ENCODE measurements at places on chromosomes 1 and 21. TPM values are rescaled to one million over a fixed set of nuclear protein-coding genes. Genes with fewer than 3 reads are reported as not detected.

DNA sequence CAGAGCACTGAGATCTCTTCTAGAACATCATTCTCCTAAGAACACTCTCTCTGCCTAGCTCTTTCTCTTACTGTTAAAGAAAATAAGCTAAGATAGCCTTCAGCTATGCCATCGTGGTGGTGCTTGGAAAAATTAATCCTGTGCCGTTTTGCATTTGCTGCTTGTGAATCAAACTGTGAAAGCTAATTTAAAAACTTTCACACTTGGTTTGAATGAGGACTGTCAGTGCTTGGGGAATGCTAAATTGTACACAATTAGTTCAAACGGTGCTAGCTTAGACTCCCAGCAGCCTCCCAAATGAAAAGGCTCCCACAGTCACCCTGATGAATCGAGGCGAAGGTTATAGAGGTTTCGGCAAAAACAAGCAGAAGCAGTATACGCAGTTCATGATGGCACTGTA lies 79.6 kb downstream of the DAB1 start:
- H3K4me3 ChIP-seq, result no peak overlapping the region
- no peaks in the 10 kb centered on the region for H3K36me3 ChIP-seq
- peaks cover 5% of the 10 kb centered on the region for H3K4me1 ChIP-seq
- H3K27me3 ChIP-seq, result no peaks in the 10 kb centered on the region
- no peak overlapping the region for H3K27ac ChIP-seq

- H3K4me3 ChIP-seq, result peak overlapping the region; percentile 74
- H3K27ac ChIP-seq, result peak overlapping the region; percentile 93
- H3K4me1 ChIP-seq, result peaks cover 21% of the 10 kb centered on the region
- no peak for DNase-seq
- no peaks in the 10 kb centered on the region for H3K27me3 ChIP-seq
These were observed 744 bp downstream of the MIER1 start for GRCh38 chr1:66925558-66925910.

DNA sequence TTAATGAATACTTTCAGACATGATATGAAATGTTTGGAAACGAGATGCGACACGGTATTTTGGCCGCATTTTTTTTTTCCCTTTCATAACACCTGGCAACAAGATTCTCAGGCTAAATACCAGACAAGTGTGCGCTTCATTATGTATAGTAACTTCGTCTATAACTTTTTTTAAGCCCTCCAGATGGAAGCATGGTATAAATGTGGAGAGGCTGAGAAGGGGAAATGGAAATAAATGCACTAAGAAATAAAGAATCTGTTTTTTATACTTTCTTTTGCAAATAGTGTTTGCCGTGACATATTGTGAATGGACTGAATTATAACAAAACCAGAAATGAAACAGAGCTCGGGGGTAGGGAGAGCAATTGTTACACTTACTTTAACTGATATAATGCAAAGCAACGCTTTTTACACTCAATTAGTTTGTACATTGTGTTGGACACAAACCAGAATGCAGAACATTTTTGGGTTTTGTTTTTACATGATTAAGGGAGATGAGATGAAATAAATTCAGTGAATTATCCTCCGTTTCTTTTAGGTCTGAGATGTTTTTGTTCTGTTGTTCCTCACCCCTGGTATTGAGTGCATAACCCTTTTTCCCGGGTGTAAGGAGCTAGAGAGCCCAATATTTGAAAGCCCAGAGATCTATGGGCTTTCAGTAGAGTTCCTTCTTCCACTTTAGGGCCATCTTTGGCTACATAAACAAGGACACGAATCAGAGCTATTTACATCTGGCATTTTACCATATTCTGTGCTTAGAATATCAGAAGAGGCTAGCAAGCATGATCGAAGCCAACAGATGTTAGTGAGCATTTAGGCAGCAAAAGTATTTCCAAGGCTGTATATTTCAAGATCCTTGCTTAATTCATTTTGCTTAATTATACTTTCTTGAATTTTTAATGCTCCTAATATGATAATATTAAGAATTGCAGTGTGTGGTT lies 478.0 kb downstream of the CAMTA1 start:
- no peak overlapping the region for H3K27ac ChIP-seq
- H3K4me3 ChIP-seq, result no peak overlapping the region
- H3K36me3 ChIP-seq, result no peaks in the 10 kb centered on the region
- peaks cover 7% of the 10 kb centered on the region for H3K4me1 ChIP-seq
- no peaks in the 10 kb centered on the region for H3K27me3 ChIP-seq
- DNase-seq, result no peak

- H3K36me3 ChIP-seq, result no peaks in the 10 kb centered on the region
- no peak for DNase-seq
- peaks cover 4% of the 10 kb centered on the region for H3K4me1 ChIP-seq
- H3K27ac ChIP-seq, result no peak overlapping the region
These were observed 16.8 kb upstream of the HHAT start for GRCh38 chr1:210311726-210312493.

DNA sequence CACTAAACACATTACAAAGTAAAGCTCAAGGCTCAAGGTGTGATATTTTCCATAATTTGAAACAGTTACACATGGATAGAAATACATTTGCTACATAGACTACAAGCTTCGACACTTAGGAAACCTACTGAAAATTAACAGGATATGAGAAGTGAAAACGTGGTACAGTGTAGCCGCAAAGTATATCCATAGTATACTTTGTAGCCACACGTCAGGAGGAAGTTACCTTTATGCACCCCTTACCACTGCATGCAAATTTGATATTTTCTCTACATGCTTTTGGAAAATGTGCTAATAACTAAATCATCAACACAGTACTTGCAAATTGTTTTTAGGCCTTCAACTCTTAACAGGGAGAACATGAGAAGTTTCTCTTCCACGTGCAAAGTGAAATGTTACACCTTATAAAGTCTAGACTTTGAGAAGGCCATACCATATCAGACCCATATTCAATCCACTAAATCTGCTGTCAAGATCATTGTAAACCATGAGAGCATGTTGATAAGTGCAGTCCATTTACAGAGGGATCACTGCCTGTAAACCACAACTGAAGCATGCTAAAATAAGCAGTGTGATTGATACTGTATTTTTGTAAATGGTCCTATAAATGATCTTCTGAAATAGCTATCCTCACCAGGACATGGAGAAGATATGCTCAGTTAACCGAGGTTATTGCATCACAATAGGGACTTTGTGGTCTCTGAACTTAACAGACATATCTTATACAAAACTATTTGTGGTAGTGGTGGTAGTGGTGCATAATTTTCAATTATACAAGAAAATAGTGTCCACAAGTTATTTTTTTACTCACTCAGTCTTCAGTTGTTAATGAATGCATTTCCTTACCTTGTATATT lies 64.7 kb downstream of the VAV3 start:
- no peak overlapping the region for H3K4me3 ChIP-seq
- H3K4me1 ChIP-seq, result no peaks in the 10 kb centered on the region
- no peak for DNase-seq
- H3K27ac ChIP-seq, result no peak overlapping the region

DNA sequence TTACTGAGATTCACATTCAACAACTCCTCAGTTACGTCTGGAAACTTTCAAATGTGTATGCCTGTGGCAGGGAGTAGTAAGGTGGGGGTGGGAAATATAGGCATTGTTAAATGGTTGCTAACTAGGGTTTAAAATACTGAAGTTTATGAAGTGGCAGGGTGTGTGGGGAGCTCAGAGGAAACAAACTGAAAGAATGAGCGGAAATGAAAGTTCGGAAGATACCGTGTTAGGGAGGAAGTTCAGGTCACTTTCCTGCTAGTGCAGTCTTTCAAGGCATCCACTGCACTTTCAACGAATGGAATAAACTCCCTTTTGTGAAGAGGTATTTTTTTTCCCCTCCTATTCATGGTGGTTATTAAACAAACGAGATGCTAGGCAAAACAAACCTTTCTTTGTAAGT lies 19.7 kb downstream of the SYNJ1 start:
- H3K4me3 ChIP-seq, result no peak overlapping the region
- DNase-seq, result no peak
- H3K4me1 ChIP-seq, result peaks cover 8% of the 10 kb centered on the region
- no peaks in the 10 kb centered on the region for H3K27me3 ChIP-seq
- no peaks in the 10 kb centered on the region for H3K36me3 ChIP-seq

DNA sequence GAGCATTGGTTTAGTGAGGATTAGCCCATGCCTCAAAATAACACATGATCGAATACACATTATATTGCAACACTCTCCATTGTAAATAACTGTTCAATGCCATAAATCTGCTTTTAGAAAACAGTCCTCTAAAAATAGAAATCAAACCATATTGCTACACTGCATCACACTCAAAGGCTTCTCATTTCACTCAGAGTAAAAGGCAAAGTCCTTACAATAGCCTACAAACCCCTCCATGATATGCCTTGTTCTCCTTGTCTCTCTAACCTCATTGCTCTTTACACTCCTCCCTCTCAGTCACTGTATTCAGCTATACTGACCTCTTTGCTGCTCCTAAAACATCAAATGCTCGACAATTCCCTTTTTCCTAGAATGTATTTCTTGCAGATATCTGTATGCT lies 64.2 kb downstream of the CYYR1 start:
- no peak for DNase-seq
- H3K36me3 ChIP-seq, result no peaks in the 10 kb centered on the region
- H3K4me1 ChIP-seq, result no peaks in the 10 kb centered on the region
- no peak overlapping the region for H3K27ac ChIP-seq

- H3K4me1 ChIP-seq, result peaks cover 14% of the 10 kb centered on the region
- peaks cover 73% of the 10 kb centered on the region for H3K27me3 ChIP-seq
- peak; percentile 55 for DNase-seq
- H3K36me3 ChIP-seq, result no peaks in the 10 kb centered on the region
These were observed 30.2 kb upstream of the TRIM17 start for GRCh38 chr1:228446852-228447251.

DNA sequence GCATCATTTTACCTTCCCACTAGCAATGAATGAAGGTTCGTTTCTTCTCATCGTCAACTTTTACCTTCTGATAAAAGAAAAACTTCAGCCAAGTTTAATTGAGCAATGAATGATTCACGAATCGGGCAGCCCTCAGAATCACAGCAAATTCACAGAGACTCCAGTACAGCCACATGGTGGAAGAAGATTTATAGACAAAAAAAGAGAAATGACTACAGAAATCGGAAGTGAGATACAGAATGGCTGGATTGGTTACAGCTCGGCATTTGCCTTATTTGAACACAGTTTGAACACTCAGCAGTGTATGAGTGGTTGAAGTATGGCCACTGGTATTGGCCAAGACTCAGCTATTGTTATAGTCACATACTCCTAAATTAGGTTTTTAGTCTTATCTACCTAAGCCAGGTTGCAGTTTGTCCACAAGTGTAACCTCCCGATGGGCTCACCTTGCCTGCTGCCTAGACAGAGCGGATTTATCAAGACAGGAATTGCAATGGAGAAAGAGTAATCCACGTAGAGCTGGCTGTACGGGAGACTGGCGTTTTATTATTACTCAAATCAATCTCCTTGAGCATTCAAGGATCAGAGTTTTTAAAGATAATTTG lies 15.3 kb downstream of the AK4 start:
- H3K4me1 ChIP-seq, result peaks cover 4% of the 10 kb centered on the region
- no peak overlapping the region for H3K27ac ChIP-seq
- DNase-seq, result no peak

- H3K4me1 ChIP-seq, result peaks cover 9% of the 10 kb centered on the region
- peaks cover 92% of the 10 kb centered on the region for H3K27me3 ChIP-seq
- H3K4me3 ChIP-seq, result peak overlapping the region; percentile 8
- peak; percentile 75 for DNase-seq
- H3K36me3 ChIP-seq, result no peaks in the 10 kb centered on the region
These were observed 2.4 kb downstream of the ALX3 start for GRCh38 chr1:110067893-110068645.

GRCh38 chr1:248873409-248873992 lies 14.6 kb upstream of the ZNF692 start:
- H3K4me3 ChIP-seq, result peak overlapping the region; percentile 72
- no peaks in the 10 kb centered on the region for H3K27me3 ChIP-seq
- no peaks in the 10 kb centered on the region for H3K4me1 ChIP-seq
- peak overlapping the region; percentile 89 for H3K27ac ChIP-seq
- DNase-seq, result peak; percentile 95

- DNase-seq, result no peak
- H3K4me3 ChIP-seq, result no peak overlapping the region
- no peak overlapping the region for H3K27ac ChIP-seq
- H3K36me3 ChIP-seq, result no peaks in the 10 kb centered on the region
- no peaks in the 10 kb centered on the region for H3K4me1 ChIP-seq
These were observed 131.9 kb downstream of the ZNF326 start for GRCh38 chr1:90126834-90127233.

DNA sequence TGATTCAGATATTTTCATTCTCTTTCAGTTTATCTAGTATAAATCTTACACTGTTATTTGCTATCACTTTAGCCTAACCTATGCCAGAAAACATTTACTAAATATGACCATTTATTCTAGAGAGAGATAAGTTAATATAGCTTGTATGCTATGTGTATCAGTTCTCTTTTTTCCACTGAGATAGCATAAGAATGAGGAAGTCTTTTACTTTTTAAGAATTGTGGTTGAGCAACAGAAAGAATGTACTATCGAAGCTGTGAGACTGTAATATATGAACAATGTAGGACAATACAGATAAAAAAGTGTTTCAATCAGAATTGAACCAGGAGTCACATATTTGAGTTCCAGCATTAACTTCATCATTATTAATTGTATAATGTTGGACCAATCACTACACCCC lies 479.9 kb upstream of the PLXNA2 start:
- no peaks in the 10 kb centered on the region for H3K4me1 ChIP-seq
- no peaks in the 10 kb centered on the region for H3K27me3 ChIP-seq
- no peaks in the 10 kb centered on the region for H3K36me3 ChIP-seq
- H3K27ac ChIP-seq, result no peak overlapping the region
- H3K4me3 ChIP-seq, result no peak overlapping the region
- no peak for DNase-seq

- peak overlapping the region; percentile 75 for H3K27ac ChIP-seq
- peaks cover 30% of the 10 kb centered on the region for H3K4me1 ChIP-seq
- peak overlapping the region; percentile 29 for H3K4me3 ChIP-seq
- H3K36me3 ChIP-seq, result no peaks in the 10 kb centered on the region
- peak; percentile 61 for DNase-seq
- peaks cover 15% of the 10 kb centered on the region for H3K27me3 ChIP-seq
These were observed 20.1 kb downstream of the DISP3 start for GRCh38 chr1:11498956-11499594.

GRCh38 chr1:17565461-17566252 lies 26.2 kb downstream of the ARHGEF10L start:
- H3K27me3 ChIP-seq, result no peaks in the 10 kb centered on the region
- peak; percentile 54 for DNase-seq
- peaks cover 37% of the 10 kb centered on the region for H3K4me1 ChIP-seq
- H3K4me3 ChIP-seq, result peak overlapping the region; percentile 25
- no peaks in the 10 kb centered on the region for H3K36me3 ChIP-seq

The LHX8 gene
- not detected for total RNA-seq

The DIO1 gene
- total RNA-seq, result not detected

The FMO5 gene
- 0.28 TPM for total RNA-seq

The CTSS gene
- not detected for total RNA-seq

The OLIG2 gene
- 0.15 TPM for total RNA-seq

The USH2A gene
- 0.04 TPM for total RNA-seq

The TRIM58 gene
- 0.09 TPM for total RNA-seq

The CBR3 gene
- total RNA-seq, result not detected

The KLHL21 gene
- 7.2 TPM for total RNA-seq

The ADGRB2 gene
- total RNA-seq, result 7.1 TPM

The SETSIP gene
- not detected for total RNA-seq

The UBIAD1 gene
- total RNA-seq, result 17.7 TPM

The HECTD3 gene
- 26.7 TPM for total RNA-seq

The GBP2 gene
- total RNA-seq, result not detected
